ENCODE measurements at places on chromosomes 2 and 18. TPM values are rescaled to one million over a fixed set of nuclear protein-coding genes. Genes with fewer than 3 reads are reported as not detected.

Gene MBD1
- 127 TPM for total RNA-seq

Gene STARD7
- total RNA-seq = 78.4 TPM

Gene RIT2
- total RNA-seq = not detected

Gene MC5R
- total RNA-seq = not detected

Gene PCARE
- not detected for total RNA-seq

Gene SLC19A3
- total RNA-seq = 5.0 TPM

Gene FNDC4
- total RNA-seq = 2.0 TPM

Gene TRAPPC12
- 152 TPM for total RNA-seq

Gene MAPRE3
- 6.4 TPM for total RNA-seq

Gene NOTO
- not detected for total RNA-seq

Gene C1GALT1C1L
- total RNA-seq = not detected

Gene CDC42EP3
- 7.9 TPM for total RNA-seq

Gene PDCD1
- total RNA-seq = 1.6 TPM

Gene UGT1A3
- 6.3 TPM for total RNA-seq

Gene MEIS1
- total RNA-seq = 20.5 TPM

Gene SETBP1
- 3.3 TPM for total RNA-seq
